ENCODE measurements at places on chromosomes 6 and 20. TPM values are rescaled to one million over a fixed set of nuclear protein-coding genes. Genes with fewer than 3 reads are reported as not detected.

DNA sequence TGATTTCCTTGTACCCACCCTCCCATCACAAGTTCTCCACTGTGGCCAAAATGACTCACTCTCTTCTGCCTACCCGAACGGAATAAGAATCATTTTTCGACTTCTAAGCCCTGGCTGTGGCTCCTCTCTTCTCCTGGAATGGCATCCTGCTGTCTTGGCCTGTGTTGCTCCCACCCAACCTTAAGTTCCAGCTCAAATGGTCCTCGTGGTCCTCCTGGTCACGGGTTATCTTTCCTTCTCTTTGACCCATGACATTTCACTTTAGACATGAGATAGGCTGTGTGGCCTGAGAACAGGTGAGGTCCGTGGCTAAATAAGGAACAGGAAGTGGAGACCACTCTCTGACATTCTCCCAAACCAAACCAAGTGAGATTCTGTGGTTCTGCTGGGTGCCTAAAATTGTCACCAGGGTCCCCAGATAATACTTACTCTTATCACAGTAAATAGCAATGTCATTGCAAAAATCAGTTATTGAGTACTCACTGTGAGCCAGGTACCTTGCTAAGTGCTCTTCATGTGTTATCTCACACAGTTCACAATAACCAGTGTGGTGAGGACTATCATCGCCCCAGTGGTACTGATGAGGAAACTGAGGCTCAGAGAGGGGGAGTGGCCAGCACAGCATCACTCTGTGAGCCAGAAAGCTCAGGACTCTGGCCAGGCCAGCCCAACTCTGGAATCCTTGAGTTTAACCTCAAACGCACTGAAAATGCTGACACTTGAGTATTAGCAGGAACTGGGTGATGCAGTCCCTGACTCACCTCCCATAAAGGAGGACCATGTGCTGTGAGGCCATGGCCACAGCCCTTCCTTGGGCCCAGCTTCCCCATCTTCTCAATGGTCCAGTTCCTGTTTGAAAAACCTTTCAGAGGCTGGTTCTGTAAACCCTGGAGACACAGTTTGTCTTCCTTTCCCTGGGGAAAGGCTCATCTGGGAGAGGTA is 74.8 kb upstream of the SIRPA start:
- no peak for DNase-seq

DNA sequence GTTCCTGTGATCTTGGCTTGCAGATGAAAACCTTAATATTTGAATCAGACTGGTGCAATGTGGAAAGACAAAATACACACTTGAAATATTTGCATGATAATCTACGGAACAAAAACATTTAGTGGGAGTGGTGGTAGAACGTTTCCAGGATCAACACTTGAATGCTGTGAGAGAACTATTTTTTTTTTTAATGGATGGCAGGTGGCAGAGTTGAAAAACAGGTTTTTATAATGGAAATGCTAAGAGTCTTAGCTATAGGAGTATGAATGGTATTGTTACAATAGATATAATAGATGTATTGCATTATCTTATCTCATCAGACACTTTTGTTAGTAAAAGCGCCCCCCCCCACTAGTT is 49.2 kb downstream of the CDKAL1 start:
- DNase-seq = no peak

UBE3D gene
- 3.6 TPM for total RNA-seq

CST5 gene
- not detected for total RNA-seq

DNA sequence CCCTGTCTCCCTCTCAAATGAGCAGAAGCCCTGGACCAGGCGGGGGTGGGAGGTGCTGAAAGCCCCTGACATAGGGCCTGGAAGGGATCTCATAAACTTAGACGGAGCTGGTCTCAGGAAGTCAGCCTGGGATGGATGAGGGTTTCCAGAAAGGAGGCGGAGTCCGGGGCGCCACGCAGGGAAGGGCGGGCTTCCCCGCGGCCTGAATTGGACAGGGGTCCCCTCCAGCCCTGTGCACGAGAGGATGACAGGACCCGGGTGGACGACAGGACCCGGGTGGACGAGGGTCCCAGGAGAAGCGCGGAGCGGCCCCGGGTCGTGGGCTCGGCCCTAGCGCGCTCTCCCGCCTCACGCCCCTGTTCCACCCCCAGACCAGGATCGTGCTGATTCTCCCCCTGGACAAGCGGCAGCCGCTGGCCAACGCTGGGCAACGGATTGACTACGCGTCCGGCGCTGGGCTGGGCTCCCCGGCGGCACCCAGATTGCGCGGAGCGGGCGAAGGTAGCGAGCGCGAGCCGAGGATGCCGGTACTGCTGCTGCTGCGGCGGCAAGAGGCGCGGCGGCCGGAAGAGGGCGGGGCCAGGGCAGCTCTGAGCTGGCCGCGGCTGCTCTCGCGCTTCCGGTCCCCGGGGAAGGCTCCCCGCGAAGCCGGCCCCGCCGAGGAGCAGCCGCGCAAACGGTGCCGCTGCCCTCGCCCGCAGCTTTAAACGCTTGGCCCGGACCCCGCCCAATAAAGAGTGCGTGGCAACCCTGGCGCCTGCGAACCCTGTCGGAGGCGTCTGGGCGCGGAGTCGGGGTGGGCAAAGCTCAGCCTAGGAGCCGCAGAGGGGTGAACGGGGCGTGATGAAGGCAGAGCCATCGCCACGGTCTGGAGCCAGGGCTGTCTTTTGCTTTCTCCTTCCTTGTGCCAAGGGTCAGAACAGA is 1.3 kb downstream of the C20orf144 start:
- peak; percentile 87 for DNase-seq

DNA sequence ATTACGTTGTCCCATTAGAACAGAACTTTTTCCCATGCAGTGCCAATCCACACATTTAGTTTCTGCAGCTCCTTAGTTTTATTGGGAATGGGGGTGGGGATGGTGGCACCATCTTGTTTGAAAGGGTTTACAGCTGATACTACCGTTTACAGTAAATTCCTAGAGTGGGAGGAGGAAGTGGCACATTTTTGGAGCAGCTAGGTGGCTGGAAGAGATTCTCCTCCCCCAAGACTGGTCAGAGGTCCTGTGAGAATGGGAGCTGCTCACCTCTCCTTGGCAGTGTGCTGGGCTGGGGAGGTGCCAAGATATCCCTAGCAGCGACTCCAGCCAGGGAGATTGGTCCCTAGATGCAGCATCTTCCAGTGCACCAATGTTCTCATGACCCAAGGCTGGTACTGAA is 12.4 kb upstream of the CCN6 start:
- no peak for DNase-seq

- no peak for DNase-seq
Measured at GRCh38 chr6:132932588-132932987, 118.2 kb downstream of the RPS12 start.

- no peak for DNase-seq
Measured at GRCh38 chr20:40663304-40663790, 25.7 kb downstream of the MAFB start.

GRCh38 chr20:492159-492558 is 29.8 kb upstream of the TBC1D20 start:
- DNase-seq = no peak

DNA sequence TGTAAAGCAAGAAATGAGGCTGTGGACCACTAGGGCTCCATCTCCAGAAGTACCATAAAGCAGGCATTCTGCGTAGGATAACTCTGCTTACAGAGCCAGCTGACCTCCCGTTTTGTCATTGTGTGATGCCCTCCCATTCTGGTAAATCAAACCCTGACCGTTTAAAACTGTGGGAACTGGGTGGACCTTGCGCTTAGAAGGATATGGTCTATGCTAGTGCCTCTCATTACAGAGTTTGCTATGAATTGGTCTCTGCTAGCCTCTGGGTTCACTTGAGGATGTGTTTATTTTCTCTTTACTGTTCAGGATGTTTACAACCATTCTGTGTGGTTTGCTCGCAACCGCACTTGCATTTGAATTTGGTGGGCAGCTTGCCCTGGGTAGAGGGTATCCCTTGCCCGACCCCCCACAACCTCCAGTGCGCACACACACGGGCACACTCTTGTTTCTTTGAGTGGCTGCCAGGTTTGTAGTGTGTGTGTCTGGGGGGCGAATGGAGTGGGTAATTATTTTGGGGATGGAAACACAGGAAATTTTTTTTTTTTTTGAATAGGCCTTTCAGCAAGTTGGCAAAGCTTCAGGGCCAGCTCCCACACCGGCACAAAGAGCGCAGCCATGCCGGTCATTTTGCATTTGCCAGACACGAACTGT is 198.3 kb downstream of the JARID2 start:
- DNase-seq = no peak

- DNase-seq = no peak
Measured at GRCh38 chr6:70667256-70667710, 400 bp upstream of the SMAP1 start.

DNA sequence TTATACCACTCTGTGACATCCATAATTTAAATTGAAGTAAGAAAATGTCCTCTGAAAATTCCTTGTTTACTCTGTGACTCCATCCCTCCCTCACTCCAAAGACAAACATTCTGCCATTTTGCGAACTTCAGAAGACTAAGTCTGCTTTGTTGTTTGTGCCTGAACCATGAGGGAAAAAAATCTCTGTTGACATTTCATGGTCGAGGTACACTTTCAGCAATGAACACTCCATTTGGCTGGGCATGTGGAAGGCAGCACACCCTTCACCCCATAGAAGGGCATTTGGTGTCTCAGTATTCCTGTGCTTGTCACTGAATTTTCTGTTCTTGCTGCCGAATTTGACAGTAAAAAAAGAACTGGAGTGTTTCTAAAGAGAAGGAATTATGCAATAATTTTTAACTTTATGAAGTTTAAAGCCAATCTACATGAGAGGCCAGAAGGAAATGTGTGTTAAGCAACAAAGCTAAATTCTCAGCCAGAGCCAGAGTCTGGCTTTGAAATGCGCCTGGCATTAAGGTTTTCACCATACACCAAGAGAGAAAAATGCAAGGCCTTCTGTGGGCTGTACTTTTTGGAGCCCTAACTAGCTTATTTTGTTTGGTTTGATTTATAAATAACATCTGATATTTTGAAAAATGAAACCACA is 4.7 kb upstream of the PBOV1 start:
- DNase-seq = no peak

ZMYND8 gene
- 31.4 TPM for total RNA-seq

- DNase-seq = no peak
Measured at GRCh38 chr6:36600564-36601146, 6.5 kb downstream of the SRSF3 start.

ZBTB46 gene
- total RNA-seq = 14.4 TPM

DNA sequence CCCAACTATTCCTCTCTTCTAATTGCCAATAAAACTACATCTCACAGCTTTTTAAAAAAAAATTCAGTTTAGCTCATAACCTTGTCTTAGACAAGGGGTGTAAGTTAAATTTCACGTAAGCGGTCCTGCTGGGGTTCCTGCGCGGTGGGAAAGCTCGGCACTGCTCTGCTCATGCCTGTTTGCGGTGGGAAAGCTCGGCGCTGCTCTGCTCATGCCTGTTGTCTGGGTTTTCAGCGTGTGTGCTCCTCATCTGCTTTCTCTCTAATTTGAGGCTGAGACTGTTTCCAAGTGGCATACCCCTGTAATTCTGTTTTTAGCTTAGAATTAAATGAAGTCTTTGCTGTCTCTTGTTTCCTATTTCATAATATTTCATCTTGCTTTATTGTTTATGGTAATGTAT is 18.6 kb downstream of the ARID1B start:
- peak; percentile 65 for DNase-seq

DNA sequence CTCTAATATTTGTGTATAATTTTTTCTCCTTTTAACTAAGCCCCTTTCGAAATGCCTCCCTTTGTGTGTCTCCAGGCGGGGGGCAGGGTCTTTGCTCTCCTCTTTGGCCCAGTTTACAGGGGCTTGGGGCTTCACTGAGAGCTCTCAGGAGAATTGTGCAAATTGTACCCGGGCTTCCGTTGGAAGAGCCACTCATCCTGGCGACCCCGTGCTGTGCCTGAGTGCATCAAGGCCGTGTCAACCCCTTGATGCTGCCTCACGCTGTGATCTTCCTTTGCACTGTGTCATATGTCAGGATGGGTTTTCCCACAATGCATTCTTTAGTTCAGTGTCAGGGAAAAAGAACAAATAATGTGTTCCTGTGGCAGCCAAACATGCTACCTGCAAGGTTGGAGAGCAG is 118.0 kb upstream of the POU3F2 start:
- no peak for DNase-seq

- DNase-seq = no peak
Measured at GRCh38 chr6:128395188-128395587, 125.2 kb downstream of the PTPRK start.

TCEA2 gene
- total RNA-seq = 52.0 TPM

L3MBTL1 gene
- total RNA-seq = 6.1 TPM

DNA sequence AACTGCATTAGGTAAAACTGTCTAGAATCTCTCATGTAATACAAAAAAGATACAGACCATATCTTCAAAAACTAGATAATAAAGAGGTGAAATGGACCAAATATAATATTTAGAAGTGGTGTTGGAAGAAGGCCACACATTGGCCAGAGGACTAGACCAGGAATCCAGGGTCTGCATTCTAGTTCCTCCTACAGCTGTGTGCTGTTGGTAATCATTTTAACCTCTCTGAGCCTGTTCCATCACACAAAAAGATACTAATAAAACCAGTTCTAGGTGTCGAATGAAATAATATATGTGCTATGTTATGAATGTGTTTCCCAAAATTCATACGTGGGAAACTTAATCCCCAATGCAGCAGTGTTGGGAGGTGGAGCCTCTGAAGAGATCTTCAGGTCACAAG is 111.6 kb upstream of the RREB1 start:
- DNase-seq = no peak

DNA sequence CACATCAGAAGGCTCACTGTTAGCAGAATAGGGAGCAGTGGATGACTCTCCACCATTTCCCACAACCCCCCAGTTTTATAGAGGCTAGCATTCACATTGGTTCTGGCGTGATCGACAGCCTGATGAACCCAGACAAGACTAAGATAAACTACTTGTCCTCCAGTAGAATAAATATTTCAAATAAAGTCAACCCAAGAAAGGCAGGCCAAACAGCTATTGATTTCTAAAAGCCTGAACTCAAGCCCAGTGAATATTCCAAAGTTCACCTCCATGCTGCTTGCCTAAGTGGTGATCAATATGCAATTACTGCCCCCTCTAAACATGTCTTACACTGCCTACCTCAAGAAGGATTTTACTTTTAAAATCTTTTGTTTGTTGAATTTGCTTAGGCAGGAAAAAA is 104.5 kb downstream of the CTNNBL1 start:
- no peak for DNase-seq

DNA sequence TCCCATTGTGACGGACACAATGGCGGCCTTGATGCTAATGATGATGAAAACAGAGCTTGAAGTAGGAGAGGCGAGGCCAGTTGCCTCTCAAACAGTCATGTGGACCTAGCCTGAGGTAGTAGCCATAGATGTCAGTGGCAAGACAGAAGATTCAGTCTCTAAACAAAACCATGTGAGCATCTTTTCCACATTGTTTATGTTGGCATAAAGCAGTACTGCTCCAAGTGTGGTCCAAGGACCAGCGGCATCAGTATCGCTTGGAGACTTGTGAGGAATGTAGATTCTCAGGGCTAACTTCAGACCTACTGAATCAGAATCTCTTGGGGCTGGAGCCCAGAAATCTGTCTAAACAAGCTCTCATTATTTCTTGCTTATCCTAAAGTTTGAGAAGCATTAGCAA is 312.8 kb upstream of the JAG1 start:
- no peak for DNase-seq

OR2J3 gene
- not detected for total RNA-seq

GRCh38 chr6:8879334-8879733 is 444.0 kb upstream of the SLC35B3 start:
- no peak for DNase-seq

Measured in right cardiac atrium (tissue), 5 donors.